HT-29 (cell line): ENCODE measurements at places on chromosomes 7 and 10. TPM values are rescaled to one million over a fixed set of nuclear protein-coding genes. Genes with fewer than 3 reads are reported as not detected.
A peak's percentile ranks its signal among the peaks of the same experiment; 100 is the strongest.

- DNase-seq: no peak
Measured at GRCh38 chr10:99330347-99330924, 1.3 kb downstream of the CNNM1 start.

- DNase-seq: peak; percentile 85
Measured at GRCh38 chr7:5525271-5526099, 101.9 kb upstream of the TNRC18 start.

PLCE1 gene
- 1.4 and 2.1 TPM in 2 replicates for total RNA-seq

SHTN1 gene
- 4.5 and 4.7 TPM in 2 replicates for total RNA-seq

MRLN gene
- not detected in 2 replicates for total RNA-seq

C1GALT1 gene
- total RNA-seq: 19.4 and 25.2 TPM in 2 replicates
